ENCODE measurements at places on chromosomes 3 and 15.

GRCh38 chr3:177427540-177427939, 230.3 kb upstream of the TBL1XR1 start:
- DNase-seq: peak; percentile 47

- no peak for DNase-seq
Measured at GRCh38 chr3:186361246-186361761, 730 bp downstream of the DGKG start.

DNA sequence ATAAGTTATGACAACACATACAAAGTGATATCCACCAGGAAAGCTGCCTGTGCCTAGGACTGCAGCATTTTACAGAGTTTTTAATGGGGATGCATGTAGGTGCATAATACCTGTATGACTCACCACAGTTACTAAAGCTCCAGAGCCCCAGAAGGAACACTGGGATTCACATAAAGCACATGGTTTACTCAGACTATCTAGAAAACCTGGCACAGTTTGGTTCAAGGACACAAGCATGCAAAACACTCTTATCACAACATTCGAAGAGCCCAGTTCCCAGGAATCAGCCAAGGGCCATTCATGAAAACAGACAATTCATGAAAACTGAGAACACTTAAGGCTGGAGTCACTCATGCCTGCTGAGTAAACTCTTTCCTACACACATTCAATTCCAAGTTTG, 261.0 kb downstream of the PYDC2 start:
- DNase-seq: no peak

GRCh38 chr3:15440891-15441290, 13.5 kb downstream of the EAF1 start:
- DNase-seq: no peak

DNA sequence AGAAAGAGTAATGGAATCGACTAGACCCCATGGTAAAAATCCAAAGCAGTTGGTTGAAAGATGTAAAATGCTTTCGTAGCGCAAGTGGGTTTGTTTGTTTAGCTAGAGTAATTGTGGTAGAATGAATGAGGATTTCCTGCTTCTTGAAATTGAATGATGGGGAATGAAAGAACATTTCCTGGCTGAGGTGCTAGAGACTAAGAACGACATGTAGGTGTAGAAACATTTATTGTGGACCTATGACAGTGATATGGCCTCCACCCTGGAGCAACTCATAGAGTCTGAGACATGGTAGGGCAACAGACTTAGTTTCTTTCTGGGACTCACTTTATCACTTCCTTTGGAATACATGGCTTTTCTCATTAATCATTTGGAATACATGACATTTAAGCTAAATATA, 467.6 kb upstream of the CFAP20DC start:
- DNase-seq: no peak

DNA sequence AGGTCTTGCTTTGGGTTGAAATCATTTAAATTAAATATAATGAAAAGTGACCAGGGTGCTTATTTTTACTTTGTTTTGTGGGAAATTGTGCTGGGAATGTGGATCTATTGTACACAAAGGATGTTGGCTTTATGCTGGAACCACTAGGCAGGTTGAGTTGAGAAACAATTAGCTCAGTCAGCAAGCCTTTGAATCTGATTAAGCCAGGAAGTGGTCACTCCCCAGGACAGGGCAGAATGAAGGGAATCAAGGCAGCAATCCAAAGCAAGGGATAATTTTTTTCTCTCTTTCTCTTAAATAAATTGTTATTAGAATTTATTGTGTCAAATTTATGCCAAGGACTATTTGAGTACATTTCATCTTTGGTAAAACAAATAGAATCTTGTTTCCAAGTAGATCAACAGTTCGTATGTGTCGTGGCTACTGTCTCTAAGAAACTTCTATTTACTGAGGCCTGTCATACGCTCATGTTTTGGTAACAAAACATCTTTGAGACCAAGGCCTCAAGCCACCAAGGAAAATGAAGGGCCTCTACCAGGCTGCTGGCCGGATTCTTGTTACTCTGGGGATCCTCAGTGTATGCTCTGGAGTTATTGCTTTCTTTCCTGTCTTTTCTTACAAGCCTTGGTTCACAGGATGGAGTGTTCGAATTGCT, at the start of gene TMEM212:
Gene TMEM212 (plus strand): TSS at position 486 of the 655 bp plus-strand sequence. CDS start 35 bp downstream, at position 521.
- no peak for DNase-seq

GRCh38 chr3:139522421-139522820, 17.1 kb downstream of the RBP1 start:
- no peak for DNase-seq

GRCh38 chr3:122217901-122218300, 34.4 kb downstream of the CASR start:
- DNase-seq: no peak

- DNase-seq: peak; percentile 27
Measured at GRCh38 chr3:58237941-58238681, 519 bp downstream of the ABHD6 start.

GRCh38 chr3:5122741-5123706, 932 bp downstream of the ARL8B start:
- DNase-seq: peak; percentile 53

GRCh38 chr3:159540882-159541495, 447.6 kb upstream of the IL12A start:
- DNase-seq: no peak

DNA sequence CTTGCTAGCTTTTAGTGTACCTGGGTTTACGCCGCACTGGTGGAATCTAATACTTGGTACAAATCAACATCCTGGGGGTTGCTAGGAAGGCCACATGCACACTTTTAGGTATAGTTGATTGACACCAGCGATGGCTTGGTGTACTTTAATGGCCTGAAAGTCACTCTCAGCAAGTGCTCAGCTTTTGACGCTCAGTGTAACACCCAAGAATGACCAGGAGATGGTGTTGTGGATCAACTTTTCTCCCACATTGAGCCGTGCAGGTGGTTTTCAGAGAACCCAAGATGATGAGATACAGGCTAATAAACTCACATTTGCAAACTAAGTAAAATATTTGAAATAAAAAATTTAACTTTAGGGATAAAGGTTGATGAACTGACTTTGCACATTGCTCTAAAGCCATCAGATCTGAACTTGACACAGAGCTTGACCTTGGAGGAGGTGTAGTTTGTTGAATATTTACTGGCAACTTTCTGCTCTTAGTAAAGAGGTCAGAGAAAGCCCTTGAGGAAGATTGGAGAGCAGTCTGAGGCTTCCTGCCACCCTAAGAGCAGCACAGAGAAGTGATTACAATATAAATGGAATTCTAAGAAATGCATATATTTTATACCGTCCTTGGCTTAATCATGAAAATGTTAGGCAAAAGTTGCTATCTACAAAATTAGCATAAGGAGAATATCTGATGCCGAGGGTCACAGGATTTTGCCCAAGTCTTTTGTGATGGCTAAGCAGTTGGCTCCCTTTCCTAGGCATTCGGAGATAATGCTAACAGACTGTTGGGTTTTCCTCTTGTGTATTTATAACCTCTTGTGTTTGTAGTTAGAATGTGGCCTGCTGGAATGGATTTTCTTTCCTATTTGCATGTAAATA, 143.4 kb upstream of the RASGRP1 start:
- peak; percentile 61 for DNase-seq

DNA sequence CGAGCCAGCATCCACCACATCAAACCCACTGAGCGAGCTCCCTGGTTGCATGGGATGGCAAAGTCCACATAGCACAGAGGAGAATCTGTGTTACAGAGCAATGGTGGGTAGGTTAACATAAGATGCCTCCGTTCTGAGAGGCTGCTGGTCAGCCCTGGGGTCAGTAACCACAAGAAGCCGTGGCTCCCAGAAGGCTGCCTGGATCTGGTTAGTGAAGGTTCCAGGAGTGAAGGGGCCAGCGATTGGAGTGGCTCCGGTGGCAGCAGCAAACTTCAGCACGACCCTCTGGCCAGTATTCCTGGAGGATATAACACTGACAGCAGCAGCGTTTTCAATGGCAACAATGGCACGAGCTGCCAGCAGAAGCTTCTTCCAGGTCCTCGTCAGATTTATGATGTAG, 18.4 kb upstream of the PIGZ start:
- no peak for DNase-seq
